Lower lobe of right lung (tissue), 2 donors: ENCODE measurements at places on chromosomes 2 and 18. TPM values are rescaled to one million over a fixed set of nuclear protein-coding genes. Genes with fewer than 3 reads are reported as not detected.

DNA sequence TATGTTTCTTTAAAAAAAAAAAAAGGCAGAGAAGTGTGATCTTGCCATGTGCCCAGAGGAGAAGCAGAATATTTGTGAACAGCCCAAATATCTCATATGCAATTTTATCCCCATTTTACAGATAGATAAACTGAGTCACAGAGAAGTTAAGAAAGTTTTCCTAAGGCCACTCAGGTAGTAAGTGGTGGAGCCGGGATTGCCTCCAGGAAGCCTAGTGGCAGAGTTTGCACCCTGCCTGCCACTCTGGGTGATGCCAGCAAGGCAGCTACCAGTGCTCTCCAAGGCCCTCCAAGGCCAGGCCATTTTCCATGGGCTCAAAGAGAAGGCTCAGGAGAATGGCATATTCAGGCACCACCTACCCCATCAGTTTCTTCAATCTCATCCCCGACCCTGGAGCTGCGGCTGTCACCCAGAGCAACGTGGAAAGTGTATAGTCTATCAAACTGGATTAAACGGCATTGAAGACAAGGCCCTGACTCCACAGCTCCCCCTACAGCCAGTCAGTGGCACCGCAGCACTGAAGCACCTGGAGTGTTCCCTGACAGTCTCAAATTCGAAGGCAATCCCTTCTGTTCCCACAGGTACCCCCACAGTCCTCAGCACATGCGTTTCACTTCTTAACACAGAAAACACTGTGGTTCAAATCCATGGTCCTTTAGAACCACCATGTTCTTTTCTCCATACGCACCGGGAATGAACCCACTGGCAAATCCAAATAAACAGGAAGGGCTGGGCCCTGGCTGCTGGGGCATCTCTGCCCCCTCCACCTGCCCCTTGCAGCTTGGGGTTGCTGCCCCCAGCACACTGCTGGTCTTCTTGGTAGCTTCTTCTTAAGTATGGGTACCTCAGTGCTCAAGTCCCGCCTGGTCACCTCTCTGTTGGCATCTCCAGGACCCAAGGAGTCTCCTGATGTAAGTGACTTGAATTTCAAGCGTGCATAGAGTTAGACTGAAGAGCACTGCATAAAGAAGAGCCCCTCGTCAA is 175.3 kb downstream of the INHBB start:
- peaks cover 6% of the 10 kb centered on the region for H3K4me1 ChIP-seq
- H3K27me3 ChIP-seq, result peaks cover 26% of the 10 kb centered on the region
- H3K4me3 ChIP-seq, result no peak overlapping the region
- no peak overlapping the region for H3K27ac ChIP-seq

DNA sequence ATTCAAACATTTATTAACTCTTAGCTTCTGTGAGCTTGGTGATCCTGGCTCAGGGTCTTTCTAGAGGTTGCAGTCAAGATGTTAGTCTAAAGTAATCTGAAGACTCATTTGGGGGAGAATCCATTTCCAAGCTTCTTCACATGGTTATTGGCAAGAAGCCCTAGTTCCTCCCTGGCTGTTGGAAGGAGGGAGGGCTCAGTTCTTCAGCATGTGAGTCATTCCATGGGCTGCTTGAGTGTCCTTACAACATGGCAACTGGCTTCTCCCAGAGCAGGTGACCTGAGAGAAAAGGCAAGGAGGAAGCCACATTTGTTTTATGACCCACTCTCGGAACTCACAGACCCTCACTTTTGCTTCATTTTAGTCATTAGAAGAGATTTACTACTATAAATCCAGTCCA is 10.6 kb upstream of the C2orf74 start:
- H3K4me1 ChIP-seq, result no peaks in the 10 kb centered on the region
- H3K4me3 ChIP-seq, result no peak overlapping the region
- no peak overlapping the region for H3K27ac ChIP-seq
- no peak for DNase-seq

- H3K27ac ChIP-seq, result no peak overlapping the region
- H3K27me3 ChIP-seq, result no peaks in the 10 kb centered on the region
- peaks cover 10% of the 10 kb centered on the region for H3K4me1 ChIP-seq
- H3K4me3 ChIP-seq, result no peak overlapping the region
Measured at GRCh38 chr2:127146820-127147502, 40.0 kb upstream of the BIN1 start.

DNA sequence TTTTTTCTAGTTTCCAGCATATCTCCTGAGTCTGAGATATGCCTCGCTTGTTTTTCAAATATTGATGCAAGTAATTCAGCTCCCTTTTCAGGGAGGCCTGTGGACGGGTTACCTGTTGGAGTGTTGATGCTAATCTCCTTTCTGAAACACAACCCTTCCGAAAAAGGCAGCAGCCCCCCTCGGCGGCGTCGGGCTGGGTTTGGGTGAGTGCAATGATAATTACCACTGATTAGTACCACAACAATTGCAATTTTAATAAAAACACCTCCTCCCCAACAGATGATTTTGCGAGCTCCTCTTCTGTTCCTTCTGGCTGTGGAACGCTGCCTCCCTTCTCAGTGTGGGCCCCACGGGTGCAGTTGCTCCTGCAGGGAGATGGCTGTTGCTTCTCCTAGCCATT is 66.3 kb downstream of the PTGR3 start:
- H3K4me1 ChIP-seq, result no peaks in the 10 kb centered on the region
- no peak overlapping the region for H3K4me3 ChIP-seq
- H3K27ac ChIP-seq, result no peak overlapping the region
- H3K27me3 ChIP-seq, result no peaks in the 10 kb centered on the region

GRCh38 chr18:80148326-80149199 is 39.5 kb downstream of the ADNP2 start:
- H3K27ac ChIP-seq, result peak overlapping the region; percentile 9
- peaks cover 18% of the 10 kb centered on the region for H3K4me1 ChIP-seq
- H3K4me3 ChIP-seq, result peak overlapping the region; percentile 59
- peak; percentile 63 for DNase-seq
- H3K36me3 ChIP-seq, result peaks cover 4% of the 10 kb centered on the region
- H3K27me3 ChIP-seq, result no peaks in the 10 kb centered on the region

GRCh38 chr18:30852541-30852940 is 190.0 kb downstream of the DSC3 start:
- no peaks in the 10 kb centered on the region for H3K36me3 ChIP-seq
- H3K4me3 ChIP-seq, result no peak overlapping the region
- H3K4me1 ChIP-seq, result no peaks in the 10 kb centered on the region
- H3K27me3 ChIP-seq, result no peaks in the 10 kb centered on the region
- no peak overlapping the region for H3K27ac ChIP-seq

- no peak for DNase-seq
- no peaks in the 10 kb centered on the region for H3K4me1 ChIP-seq
- H3K4me3 ChIP-seq, result no peak overlapping the region
Measured at GRCh38 chr2:142944721-142945120, 67.3 kb downstream of the KYNU start.

DNA sequence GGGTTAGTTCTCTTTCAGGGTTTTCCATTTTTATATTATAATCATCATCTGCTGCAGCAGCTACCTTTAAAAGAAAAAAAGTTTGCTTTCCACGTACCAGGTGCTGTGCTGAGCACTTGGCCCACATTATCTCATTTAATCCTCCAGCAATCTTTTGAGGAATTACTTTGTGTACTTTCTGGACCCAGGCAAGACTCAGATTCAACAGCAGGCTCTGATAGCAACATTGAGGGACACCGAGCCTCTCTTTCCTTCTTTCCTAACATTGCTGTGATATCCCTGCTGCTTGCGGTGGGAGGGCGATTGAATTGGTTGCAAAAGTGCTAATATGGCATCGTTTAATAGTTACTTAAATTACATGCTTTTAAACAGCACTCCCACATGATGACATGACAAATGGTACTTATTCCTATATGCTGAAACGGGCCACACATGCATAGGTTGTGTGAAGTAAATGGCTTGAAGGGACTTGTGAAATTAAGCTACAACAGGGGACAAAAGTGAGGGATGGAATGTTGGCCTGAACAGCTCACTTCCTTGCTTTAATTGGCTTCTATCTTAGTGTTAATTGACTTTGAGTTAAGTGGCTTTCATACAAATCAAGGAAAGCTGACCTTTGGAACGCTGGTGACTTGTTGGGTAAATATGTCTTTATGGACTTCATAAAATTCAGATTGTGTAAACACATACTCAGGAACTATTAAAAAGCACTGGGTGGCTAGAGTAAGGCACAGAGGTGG is 21.2 kb downstream of the SPRED2 start:
- no peak for DNase-seq
- H3K4me3 ChIP-seq, result no peak overlapping the region
- H3K4me1 ChIP-seq, result peaks cover 15% of the 10 kb centered on the region

DNA sequence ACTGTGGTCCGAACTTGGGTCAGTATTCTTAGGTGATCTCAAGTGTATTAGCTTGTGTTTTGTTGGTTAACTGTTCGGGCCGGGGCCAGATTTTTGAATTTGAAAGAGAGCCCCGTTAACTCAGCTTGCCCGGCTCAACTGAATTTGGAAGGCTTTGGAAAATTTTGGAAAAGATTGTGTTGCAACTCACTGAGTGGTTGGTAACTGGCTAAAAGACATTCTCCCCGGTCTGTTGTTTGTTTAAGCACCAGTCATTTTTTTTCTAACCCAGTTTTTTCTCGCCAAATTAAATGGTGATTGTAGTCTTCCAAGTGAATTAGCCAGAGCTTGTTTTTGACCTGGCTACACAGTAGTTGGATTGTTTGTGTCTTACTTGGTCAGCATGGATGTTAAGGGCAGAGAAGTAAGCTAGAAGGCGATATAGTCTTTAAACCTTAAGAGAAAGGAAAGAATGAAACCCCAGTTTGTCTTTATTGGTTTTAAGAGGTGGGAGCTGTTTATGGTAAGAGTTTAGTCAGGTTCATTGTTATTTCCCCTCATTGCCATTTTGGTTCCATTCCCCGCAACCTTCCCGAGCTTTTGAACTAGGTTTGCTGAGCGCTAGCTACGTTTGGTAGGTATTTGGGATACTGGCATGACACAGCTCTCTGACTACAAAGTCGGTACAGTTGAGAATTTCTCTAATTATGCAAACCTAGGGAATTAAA is 2.4 kb downstream of the MAP4K4 start:
- H3K36me3 ChIP-seq, result no peaks in the 10 kb centered on the region
- no peak for DNase-seq
- no peaks in the 10 kb centered on the region for H3K27me3 ChIP-seq

The TRIM43 gene
- not detected for total RNA-seq

The AQP12B gene
- not detected for total RNA-seq

The IL1R1 gene
- 152 TPM for total RNA-seq

The SCN7A gene
- total RNA-seq, result 69.0 TPM

The OXER1 gene
- total RNA-seq, result 1.9 TPM

The IL36G gene
- total RNA-seq, result not detected

The SMAD7 gene
- 63.4 TPM for total RNA-seq
